ENCODE measurements at places on chromosomes 1 and 21. TPM values are rescaled to one million over a fixed set of nuclear protein-coding genes. Genes with fewer than 3 reads are reported as not detected.

NUF2 gene
- 1.1 TPM for total RNA-seq

OLFML3 gene
- total RNA-seq, result 623 TPM

SLC1A7 gene
- total RNA-seq, result 0.82 TPM

OR14K1 gene
- total RNA-seq, result not detected

PIK3C2B gene
- 4.6 TPM for total RNA-seq

IFFO2 gene
- 6.6 TPM for total RNA-seq

CENPF gene
- 1.9 TPM for total RNA-seq

GUCA2A gene
- total RNA-seq, result not detected

VAMP3 gene
- total RNA-seq, result 117 TPM

FAM177B gene
- total RNA-seq, result not detected

CR1L gene
- total RNA-seq, result not detected

FHAD1 gene
- total RNA-seq, result 0.26 TPM

All from pericardium fibroblast (primary cell).